ENCODE measurements at places on chromosomes 1 and 21.

- DNase-seq: no peak
Observed at GRCh38 chr1:175683491-175684298, 59.7 kb downstream of the TNR start.

DNA sequence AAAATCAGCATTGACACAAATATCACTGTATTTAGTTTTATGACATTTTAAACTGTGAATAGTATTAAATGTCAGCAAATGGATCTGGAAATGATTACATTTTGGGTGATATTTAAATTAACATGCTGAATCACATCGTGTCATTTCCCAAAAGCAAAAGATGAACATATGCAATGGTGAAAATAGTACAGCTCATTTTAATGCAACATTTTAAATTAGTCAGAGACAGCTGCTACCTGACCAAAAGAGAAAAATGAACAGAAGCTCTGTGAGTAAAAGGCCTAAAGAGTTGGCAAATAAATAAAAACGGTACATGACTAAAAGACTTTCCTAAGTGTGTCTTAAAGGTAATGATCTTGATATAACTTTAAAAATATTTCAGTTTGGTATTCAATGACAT is 86.0 kb upstream of the GNG4 start:
- no peak for DNase-seq

DNA sequence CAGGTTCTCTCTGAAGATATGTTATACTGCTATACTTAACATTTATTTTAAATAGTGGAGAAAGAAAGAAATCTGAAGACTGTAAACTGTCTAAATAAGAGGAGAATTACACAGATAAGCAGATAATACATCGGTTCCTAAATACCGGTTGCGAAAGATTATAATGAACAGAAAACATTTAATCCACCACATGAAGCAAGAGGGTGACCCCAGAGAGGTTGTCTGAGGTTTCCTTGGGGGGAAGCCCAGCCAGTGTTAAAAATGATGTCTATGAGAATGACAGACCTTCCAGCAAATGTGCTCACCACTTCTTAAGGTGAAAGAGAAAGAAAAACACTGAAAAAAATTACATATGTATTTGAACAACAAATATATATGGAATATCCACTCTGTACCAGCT is 356.4 kb upstream of the KAZN start:
- no peak for DNase-seq

GRCh38 chr1:22453181-22453580 is 1.5 kb downstream of the ZBTB40 start:
- DNase-seq: no peak
